Left ventricle myocardium superior (tissue), 1 donor: ENCODE measurements at places on chromosomes 2 and 18. TPM values are rescaled to one million over a fixed set of nuclear protein-coding genes. Genes with fewer than 3 reads are reported as not detected.
A peak's percentile ranks its signal among the peaks of the same experiment; 100 is the strongest.

GRCh38 chr18:31649978-31650719 lies 34.2 kb downstream of the B4GALT6 start:
- no peak for DNase-seq

DNA sequence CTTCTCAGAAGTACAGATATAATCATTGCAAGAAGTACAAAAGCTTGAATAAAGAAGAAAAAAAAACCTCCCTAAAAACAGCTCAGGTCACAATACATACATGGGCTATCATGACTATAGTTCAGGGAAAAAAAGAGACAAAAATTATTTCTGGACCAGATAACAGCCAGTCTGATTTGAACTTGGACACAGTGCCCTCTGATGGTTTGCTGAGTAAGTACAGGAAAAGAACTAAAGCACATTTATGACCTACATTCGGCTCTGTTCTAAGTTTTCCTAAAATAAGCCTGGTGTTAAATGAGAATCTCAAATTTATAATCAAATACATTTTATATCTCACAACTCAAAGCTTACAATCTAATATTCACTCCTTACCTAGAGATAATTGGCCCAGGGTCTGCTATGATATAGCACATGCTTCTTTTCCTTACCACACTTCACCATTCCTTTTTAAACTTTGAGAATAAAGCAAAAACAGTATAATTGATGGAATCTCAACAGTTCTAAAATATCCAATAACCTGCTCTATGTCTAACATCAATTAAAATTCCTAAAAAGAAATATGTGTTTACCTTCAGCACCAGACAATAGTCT lies 81.1 kb downstream of the RAPH1 start:
- no peak for DNase-seq

GRCh38 chr2:227033471-227034148 lies 130.4 kb downstream of the COL4A4 start:
- DNase-seq: peak; percentile 53

GRCh38 chr2:15041429-15041837 lies 408.9 kb downstream of the LRATD1 start:
- DNase-seq: peak; percentile 50

DNA sequence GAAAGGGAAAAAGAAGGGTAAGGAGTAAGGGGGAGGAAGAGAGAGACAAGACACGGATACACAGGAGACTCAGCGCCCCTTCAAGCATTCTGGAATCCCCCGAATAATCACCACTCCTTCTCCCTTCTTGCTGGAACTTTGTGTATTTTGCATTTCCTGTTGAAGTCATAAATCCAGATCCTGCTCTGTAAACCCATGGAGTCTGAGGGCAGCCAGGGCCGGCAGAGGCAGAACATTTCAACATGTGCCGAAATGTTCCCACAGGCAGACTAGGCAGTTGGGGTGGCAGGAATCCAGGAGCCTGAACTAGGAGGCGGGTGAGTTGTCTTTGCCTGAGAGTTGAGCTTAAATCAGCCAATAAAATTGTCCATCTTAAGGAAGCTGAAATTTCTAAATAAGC lies 193.1 kb downstream of the SH3RF3 start:
- peak; percentile 88 for DNase-seq

DNA sequence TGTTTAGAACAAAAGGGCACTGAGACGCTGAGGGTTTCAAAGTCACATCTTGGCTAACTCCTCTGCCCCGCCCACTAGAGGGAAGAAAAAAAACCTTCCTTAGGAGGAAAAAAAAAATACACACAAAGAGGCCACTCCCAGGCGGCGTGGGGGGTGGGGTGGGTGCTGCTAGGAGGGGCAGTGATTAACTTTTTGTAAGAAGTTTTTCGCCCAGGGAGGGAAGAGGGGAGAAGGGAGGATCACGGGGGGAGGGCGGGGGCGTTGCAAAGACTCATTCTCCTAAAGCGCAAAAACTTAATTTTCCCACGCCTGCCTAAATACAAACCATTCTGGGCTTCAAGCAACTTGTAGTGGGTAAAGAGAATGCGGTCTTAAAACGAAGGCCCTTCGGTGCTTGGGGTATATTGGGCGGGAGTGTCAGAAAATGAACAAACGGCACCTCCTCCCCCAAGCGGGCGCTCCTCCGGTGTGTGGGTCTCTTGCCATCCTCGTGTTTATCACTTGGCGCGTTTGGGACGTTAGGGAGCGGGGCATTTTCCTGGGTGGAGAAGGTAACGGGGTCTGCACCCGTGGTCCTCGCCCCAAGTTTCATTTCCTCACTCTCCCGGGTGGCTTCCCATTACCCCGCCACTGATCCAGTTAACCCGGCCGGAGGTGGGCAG lies 1.7 kb downstream of the CXCR4 start:
- peak; percentile 76 for DNase-seq

DNA sequence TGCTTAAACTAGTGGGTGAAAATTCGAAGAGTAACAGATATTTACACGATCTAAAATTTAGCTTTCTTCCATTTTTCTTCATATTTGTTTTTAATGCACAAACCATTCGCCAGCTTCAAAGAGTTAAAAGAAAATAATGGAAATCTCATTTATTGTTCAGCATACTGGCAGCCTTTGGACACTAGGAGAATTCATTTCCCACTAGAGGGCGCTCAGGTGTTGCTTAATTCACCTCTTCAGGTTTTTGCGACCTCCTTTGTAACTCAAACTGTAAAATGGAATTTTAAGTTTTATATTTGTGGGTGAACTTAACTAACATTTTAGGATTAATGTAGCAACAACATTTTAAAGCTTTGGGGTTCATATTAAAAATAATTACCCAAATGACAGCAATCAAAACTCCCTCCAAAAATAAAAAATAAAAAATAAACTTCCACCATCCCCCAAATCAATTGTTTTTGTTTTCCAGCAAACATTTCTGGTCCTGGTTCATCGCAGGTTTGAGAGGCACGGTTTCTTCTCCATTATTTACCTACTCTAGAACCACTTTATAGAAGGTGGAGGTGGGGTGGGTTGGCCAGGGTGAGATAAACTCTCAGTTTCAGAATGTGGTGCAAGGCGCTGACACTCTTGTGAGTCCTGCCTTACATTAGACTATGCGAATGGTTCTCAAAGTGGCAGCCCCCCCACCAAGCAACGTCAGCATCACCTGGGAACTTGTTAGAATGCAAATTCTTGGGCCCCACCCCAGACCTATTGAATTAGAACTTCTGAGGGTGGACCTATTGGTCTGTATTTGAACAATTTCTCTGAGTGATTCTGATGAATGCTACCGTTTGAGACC lies 24.7 kb upstream of the PNPT1 start:
- no peak for DNase-seq

GRCh38 chr18:1464444-1465217 lies 560.0 kb downstream of the ADCYAP1 start:
- no peak for DNase-seq

GRCh38 chr18:47283476-47283875 lies 32.0 kb upstream of the SKOR2 start:
- no peak for DNase-seq

DNA sequence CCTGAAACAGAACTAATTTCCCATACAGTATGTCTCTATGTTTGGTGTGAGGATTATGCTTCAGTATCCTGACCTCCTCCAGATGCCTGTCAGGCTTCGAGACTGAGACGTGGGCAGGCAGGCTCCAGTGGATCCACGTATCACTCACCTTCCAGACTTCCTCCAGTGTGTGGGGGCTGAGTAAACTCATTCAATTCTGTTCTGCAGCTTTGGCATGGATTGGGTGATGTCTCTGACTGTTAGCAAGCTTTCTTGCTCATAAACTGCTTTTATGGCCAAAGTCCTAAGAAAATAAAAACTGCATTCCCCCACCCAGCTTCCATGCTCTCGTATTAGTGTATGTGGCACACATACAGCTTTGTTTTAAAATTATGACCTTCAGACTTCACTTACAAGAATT lies 53.6 kb downstream of the CCDC93 start:
- DNase-seq: no peak

HNMT gene
- total RNA-seq: 11.0 TPM

RESP18 gene
- total RNA-seq: not detected

RHBDD1 gene
- total RNA-seq: 29.8 TPM

SLC14A1 gene
- 29.7 TPM for total RNA-seq
